ENCODE measurements at places on chromosomes 11 and 22.

DNA sequence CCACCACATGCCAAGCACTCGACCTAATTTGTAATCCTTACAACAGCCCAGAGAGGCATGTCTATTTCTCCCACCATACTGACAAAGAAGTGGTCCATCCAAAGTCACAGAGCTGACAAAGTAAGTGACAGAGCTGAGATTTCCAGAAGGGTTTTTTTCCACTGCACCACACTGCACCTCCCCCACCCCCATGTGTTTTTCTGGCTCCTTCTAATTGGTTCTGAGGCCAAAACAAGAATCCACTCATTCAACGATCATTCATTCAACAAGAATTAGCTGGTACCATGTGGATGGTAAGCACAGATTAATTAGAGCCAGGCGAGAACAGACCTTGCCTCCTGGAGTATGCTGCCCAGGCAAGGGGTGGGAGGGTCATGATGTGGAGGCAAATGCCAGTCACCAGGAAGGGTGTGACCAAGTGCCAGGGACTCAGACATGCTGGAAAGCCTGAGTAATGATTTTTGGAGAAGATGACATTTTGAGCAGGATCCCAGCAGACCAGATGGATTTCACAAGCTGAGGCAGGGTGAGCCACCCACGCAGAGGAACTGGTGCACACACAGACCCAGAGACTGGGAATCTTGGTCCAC, 14.9 kb upstream of the PRG2 start:
- DNase-seq, result no peak

DNA sequence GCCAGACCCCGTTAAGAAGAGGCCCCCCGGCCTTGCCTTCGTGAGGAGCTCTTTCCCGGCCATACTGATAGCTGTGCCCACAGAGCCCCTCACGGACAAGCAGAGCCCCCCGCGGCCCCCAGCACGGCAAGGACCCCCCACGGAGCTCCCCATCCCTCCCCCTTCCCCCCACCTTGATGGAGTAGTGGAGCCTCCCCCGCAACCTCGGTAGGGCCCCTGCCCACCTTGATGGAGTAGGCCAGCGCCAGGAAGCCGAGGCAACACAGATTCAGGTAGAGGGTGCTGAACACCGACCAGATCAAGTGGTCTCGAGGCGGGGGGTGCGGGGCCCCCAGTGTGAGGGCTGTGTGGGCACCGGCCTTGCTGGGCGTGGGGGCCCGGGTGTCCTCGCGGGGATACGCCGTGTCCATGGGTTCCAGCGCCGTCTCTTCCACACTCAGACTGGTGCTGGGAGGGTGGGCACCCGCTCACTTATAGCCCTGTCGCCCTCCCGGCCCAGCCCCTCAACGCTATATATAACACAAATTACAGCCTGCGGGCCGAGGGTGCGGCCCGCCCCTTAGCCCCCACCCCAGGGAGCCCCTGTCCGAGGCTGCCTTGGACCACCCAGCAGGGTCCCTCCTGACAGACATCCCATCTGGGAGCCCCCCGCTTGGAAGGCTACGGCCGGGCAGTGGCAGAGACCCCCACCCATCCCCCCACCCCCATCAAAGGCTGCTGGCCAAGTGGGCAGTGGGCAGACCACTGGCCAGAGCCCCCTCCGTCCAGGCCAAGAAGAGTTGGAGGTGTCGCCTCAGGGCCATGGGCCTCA, at the start of gene IFITM5:
Gene IFITM5 (minus strand): TSS at position 446 of the 811 bp plus-strand sequence. CDS start 36 bp downstream, at position 410.
- no peak for DNase-seq

DNA sequence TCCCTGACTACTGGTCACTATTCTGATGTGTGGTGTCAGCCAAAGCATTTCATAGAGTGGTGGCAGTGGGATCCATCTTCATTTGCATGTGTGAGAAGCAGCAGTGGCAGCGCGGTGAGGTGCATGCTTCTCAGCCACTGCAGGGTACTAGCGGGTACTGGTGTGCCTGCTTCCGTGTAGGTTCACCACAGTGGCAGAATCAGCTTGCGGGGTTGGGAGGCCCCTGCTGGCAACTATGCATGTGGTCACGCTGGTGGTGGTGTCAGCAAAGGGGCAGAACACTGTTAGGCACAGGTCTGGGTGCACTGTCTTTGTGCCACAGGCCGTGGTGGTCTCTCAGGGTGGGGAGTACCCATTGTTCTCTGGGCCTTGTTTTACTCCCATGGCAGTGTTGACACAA, 286.4 kb upstream of the TENM4 start:
- DNase-seq, result no peak

DNA sequence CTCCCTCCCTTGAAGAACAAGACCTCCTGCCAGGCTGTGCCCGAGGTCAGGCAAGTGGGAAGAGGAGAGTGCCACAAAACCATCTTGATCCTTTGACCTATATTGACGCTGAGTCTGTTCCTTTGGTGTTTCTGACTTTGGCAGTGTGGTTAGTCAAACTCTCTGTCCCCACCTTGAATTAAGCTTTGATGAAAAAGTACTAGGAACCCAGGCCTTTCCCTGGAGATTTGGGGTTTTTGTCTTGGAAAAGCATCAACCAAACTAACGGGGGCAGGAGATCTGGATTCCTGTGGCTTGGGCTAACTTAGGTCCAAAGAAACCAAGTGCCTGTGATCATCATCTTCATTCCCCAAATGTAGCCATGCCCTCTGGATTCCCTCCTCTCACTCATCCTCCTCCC, 40.4 kb downstream of the ARFGAP2 start:
- no peak for DNase-seq

DNA sequence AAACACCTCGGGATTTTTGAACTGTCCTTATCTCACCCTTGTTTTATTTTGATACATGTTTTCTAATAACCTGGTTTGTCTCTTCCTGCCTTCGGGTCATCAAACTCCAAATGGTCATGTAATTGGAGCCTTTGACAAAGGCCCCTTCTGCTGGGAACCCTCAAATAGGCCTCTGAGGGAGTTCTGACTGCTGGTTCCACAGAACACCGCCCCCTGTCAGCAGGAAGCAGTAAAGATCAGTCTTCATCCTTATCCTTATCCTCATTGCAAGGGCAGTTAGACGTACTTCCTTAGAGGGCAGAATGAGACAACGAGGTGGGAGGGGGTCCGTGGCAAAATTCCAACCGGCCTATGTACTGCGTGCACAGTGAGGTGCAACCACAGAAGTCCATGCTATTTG, 12.1 kb downstream of the TRIM51 start:
- DNase-seq, result no peak

GRCh38 chr11:78810559-78811009, 235.9 kb upstream of the NARS2 start:
- DNase-seq, result no peak

DNA sequence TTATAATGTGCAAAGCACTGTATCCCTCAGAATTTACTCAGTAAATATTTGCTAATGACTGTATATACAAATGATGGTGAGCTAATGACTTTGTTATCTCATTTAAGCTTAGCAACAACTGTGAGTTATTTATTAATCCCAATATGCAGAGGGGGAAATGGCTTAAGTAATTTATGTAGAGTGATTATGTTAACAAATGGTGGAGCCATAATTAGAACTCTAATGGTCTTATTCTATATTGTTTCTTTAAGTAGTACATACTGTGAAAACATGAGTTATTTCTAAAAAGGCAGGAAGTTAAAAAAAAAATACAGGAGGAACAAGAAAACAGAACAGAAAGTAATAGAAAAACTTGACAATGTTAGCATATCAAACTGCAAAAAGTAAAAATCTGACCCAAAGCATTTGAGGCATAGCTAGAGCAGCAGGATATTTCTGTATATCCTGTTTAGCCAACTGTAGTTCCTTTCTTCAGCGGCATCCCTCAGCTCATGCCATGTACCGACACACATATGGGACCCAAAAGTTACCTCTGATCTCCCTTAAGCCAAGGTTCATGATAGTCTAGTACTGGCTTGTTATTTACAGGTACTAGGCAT, 94.2 kb downstream of the FCHSD2 start:
- DNase-seq, result no peak

DNA sequence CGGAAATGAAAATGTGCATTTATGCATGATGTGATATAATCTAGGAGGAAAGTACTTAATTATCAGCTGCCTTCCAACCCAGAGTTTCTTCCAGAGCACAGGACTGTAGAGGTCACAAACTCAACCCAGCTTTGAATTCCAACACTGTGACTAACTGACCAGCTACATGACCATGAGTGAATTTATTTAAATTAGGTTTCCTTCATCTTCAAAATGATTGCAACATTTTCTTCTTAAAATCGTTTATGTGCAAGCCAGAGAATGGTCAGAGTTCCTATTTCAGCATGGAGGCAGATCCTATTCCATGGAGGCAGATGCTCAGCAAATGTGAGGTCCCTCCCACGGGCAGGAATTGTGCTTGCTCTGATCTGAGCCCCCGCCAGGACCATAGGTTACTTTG, 42.4 kb downstream of the OSBP start:
- DNase-seq, result no peak

DNA sequence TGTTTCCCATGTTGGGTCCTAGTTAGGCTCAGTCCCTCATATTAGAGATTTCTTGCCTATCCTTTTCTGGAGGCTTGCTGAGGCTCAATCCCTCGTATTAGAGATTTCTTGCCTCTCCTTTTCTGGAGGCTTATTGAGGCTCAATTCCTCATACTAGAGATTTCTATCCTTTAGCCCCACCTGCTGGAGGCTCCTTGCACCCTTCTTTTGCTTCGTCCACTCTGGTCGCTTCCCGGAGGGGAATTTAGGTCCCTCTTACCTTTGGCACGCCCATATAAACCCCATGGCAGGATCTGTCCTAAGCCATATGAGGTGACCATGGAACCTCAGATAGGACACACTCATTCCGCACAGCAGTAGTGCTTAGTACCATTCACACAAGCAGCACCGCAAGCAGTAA, 15.9 kb downstream of the CYP2D6 start:
- DNase-seq, result peak; percentile 27

DNA sequence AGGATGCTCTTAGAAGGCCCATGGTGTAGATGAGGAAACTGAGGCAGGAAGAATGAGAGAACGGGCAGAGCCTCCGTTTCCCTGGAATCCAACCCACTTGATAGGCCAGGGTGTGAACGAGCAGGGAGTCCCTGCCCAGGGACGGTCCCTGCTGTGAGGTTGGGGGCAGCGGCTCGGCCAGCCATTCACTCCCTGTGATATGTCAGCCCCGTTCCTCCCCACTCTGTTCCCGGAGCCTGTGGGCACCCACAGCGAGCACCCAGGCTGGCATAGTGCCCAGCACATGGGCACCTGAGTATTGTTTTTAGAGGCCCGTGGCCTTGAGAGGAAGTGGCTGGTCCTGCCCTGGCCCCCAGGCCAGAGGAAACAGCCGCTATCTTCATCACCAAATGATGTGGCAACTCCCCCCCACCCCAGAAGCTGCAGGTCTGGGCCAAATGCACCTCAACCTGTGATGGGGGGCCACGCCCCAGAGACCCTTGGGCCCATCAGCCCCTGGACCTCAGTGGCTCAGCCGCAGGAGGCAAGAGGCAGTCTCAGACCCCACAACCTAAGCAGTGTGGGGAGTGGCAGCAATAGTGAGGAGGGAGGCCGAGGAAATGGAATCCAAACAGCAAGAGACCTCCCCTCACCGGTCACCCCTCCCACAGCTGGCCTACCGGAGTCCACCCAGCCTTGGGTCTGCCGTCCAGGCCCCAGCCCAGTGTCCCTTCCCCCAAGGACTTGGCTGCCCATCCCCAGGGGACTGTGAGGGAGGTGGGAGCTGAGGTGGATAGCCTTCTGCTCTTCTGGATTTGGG, 2.1 kb downstream of the ALDH3B1 start:
- DNase-seq, result peak; percentile 88

DNA sequence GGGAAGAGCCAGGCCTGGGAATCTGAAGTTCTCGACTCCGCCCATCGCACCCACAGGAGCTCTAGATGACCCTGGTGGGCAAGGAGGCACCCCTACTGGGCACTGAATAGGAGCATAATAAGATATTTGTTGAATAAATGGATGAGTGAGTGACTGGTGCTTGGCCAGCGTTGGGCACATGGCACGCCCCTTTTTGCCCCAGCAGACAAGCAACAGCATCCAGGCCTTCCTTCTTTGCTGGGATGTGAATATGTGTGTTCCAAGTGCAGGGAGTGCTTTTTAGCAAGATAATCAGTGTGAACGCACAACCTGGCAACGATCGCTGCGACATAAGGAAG, 443 bp upstream of the CELF1 start:
- no peak for DNase-seq

- peak; percentile 69 for DNase-seq
Observed at GRCh38 chr22:28855355-28856094, 27.8 kb upstream of the ZNRF3 start.

GRCh38 chr11:119896387-119897045, 167.5 kb upstream of the NECTIN1 start:
- no peak for DNase-seq

- DNase-seq, result no peak
Observed at GRCh38 chr11:96207459-96208449, 135.2 kb downstream of the MAML2 start.

DNA sequence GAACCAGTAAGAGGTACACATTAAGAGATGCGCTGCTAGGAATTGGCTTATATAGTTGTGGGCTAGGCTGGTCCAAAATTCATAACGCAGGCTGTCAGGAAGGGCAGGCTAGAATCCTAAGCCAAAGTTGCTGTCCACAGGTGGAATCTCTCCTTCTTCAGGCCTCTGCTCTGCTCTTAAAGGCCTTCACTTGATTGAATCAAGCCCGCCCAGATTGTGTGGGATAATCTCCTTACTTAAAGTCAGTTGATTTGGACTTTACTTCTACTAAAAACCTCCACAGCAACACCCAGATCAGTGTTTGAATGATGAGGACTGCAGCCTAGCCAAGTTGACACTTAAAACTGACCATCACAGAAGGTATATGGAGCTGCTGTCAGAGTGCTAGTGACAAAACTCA, 68.8 kb downstream of the LRRC32 start:
- DNase-seq, result no peak

- DNase-seq, result no peak
Observed at GRCh38 chr11:122165607-122166371, 49.8 kb upstream of the BLID start.

- no peak for DNase-seq
Observed at GRCh38 chr11:93655047-93655446, 6.4 kb upstream of the CEP295 start.

DNA sequence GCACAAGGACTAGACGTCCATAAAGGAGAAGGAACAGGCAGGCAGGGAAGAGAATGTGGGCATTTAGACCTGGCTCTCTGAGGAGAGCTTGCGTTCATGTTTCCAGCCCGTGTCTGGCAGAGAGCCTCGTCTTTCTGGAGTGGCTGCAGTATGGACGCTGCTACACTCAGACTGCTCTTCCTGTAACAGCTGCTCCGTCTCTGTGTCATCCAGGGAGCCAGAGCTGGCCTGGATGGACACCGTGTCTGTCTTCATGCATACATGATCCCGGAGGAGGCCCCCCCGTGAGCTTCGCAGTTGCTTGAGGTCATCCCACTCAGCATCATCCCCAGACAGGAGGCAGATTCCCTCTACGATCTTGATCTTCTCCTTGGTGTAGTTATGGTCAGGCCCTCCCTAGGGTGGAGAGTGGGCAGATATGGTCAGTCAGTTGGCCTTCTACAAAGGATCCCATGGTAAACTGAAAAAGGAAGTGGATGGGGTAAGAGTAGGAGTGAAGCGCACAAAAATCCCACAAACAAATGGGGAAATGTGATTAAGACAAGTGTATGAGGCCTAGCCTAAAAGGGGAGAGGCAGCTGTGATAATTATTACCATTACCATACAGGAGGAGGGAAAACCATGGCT, 13.0 kb upstream of the CKAP5 start:
- no peak for DNase-seq
